Pons (tissue), 1 donor: ENCODE measurements at places on chromosomes 13 and 19.

DNA sequence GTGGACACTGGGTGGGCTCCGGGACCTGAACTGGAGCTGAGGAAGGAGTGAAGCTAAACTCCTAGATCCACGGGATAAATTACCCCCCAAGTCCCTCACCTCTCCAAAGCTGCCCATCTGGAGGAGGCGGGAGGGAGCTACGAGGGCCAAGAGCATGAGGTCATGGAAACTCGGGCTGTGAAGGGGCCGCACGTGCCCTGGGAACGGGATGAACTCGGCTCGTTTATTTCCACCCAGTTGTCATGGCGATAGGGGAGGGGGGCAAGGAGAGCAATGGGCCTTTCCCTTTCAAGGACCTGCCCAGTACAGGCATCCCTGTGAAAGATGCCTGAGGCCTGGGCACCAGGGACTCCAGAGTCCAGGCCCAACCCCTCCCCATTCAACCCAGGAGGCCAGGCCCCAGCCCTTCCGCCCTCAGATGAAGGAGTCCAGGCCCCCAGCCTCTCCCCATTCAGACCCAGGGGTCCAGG is 3.8 kb downstream of the PPP1R12C start:
- peak; percentile 30 for DNase-seq

GRCh38 chr19:1280636-1281568 is 4.8 kb upstream of the EFNA2 start:
- no peak for DNase-seq

- DNase-seq, result no peak
These were observed 67.3 kb upstream of the SPRY2 start for GRCh38 chr13:80408270-80408669.

GRCh38 chr13:48402325-48402932 is 10.5 kb downstream of the LPAR6 start:
- no peak for DNase-seq

GRCh38 chr13:101747039-101747438 is 294.6 kb downstream of the ITGBL1 start:
- no peak for DNase-seq

GRCh38 chr13:67966065-67966464 is 735.9 kb upstream of the PCDH9 start:
- no peak for DNase-seq

- DNase-seq, result no peak
These were observed 5.5 kb upstream of the ZNF580 start for GRCh38 chr19:55635334-55635717.

DNA sequence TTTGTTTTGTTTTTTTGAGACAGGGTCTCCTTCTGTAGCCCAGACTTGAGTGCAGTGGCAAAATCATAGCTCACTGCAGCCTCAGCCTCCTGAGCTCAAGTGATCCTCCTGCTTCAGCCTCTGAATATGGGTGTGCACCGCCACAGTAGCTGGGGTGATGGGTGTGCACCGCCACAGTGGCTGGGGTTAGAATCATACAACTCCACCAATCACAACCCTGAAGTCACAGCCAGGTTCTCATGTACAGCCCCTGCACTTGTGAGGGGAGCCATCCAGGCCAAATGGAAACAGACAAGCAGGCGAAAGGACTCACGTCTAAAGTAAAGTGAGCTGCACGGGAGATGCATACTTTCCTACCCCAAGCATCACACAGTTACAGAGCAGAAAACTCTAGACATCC is 63.1 kb upstream of the RANBP3 start:
- DNase-seq, result no peak

GRCh38 chr13:59409211-59409610 is 754.5 kb downstream of the DIAPH3 start:
- DNase-seq, result peak; percentile 38

GRCh38 chr13:19960653-19960976 is 2.1 kb downstream of the ZMYM2 start:
- peak; percentile 31 for DNase-seq

DNA sequence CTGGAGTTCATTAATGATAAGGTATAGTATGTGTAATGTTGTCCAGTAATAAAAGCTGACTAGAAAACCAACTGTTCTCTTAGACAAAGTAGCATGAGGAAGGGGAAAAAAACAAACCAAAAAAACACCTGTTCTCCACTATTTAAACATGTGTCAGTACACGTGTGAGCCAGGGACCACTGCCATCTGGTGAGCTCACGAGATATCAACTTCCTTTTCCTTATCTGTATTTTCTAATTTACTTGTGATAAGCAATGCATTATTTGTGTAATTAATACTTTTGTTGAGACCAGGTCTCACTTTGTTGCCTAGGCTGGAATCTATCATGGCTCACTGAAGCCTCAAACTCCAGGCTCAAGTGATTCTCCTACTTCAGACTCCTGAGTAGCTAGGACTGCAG is 4.3 kb upstream of the SIX5 start:
- DNase-seq, result no peak

GRCh38 chr13:44393391-44393790 is 19.8 kb downstream of the SERP2 start:
- no peak for DNase-seq

DNA sequence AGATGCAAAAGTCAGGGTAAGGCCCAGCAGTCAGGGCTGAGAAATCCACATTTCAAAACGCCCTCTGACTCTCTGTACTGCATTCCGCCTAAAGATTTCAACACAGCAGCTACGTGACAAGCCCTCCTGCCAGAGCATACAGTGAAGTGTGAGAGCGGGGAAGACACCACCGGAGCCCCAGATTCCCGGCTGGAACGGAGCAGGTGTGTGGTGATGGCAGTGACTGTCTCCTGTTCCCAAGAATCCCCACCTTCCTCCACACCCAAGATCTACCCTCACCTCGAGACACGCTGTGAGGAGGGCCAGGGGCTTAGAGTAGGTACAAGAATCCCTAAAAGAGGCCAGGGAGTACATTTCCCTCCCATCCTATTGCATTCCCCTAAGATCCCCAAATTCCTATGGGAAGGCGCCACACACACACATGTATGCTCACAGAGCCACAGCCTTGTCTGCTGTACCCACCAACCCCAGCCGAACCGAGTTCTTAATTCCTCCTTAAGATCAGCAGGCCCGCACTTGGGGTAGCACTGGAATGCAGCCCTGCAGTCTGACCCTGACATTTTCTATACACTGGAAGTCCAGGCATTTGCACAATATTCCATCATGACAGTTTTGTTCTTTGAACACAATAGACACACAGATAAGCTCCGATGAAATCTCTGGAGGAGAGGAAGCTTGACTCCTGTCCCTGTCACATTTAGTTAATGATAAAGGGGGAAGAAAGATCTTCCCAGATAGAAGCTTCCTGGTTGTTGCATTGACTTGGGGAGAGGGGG is 102.9 kb downstream of the FOXO1 start:
- DNase-seq, result no peak

- DNase-seq, result peak; percentile 62
These were observed 730.8 kb downstream of the EFNB2 start for GRCh38 chr13:105804561-105805190.

DNA sequence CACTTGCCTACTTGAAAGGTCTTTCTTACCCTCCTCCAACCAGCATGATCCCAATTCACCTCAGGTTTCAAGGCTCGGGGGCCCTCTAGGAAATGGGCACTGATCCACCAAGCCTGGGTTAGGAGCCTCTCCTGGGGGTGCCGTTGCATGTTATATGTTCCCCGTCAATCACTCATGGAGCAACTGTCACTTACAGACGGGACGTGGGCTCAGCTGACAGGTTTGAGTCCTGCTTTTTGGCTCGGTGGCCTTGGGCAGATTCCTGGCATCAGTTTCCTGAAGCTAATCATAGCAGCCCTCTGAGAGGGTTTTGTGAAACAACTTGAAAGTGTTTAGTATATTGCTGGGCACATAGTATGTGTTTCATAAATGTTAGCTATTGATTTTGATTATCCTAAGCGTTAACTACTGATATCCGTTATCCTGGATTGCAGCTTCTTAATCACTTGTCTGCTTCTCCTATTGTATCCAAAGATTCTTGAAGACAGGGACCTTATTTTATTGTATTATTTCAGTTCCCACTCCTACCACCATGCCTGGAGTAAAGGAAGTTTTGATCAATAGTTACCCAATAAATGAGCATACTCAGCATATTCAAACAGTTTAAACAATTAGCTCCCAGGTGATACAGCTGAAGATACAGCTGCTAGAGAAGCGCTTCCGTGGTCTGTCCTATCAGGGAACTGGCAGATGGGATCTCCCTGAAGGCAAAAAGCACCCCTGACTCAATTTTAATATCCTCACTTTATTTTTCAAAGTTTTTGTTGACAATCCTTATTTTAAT is 57.9 kb downstream of the RFC3 start:
- no peak for DNase-seq

GRCh38 chr13:90008707-90009149 is 1338.8 kb upstream of the MIR17HG start:
- DNase-seq, result no peak

DNA sequence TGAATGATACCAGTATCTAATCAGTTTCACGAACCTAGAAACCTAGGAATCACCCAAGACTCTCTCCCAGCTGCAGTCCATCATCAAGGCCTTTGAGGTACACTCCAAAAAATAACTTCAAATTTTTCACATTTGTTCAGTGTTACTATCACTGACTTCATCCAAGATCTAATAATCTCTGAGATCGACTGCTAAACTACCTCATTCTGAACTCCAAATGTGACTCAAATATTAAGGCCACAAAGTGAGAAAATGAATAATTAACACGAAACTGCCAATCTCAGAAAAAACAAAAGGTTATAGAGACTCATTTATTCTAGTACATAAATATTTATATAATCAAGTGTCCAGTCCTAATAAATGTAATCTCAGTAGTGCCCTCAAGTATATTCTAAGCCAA is 430.3 kb upstream of the ATXN8OS start:
- DNase-seq, result no peak

DNA sequence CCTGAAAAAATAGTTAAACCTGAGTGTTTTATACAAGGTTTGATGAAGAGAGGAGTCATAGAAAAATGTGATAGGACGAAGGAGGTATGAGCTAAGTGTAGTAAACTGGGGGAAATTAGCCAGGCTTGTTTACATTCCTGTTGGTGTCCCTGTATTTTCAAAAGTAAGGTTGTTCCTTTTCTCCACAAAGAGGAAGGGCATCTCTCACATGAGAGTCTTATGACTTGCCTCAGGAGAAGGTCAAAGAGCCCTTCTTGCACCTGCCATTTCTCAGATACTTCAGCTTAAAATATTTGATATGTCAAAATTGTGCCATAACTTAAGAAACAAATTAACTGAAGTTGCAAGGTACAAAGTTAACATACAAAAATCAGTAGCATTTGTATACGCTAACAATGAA is 3.6 kb upstream of the N4BP2L2 start:
- no peak for DNase-seq

DNA sequence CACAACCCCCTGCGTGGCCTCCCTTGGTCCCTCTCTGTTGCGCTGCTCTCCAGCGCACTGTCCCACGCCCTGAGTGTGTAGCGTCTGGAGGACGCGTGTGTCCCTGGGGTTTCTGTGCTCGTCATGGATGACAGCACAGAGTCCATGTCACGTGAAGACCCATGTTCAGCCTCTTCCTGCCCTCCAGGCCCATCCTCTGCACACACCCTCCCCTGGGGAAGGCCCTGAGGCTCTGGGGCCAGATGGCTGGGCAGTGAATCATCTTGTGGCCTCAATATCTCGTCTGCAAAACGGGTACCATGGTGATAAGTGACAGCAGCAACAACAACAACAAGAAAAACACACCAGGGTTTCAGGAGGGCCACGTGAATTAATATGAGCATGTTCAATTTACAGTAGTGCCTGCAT is 71.5 kb upstream of the ARHGEF7 start:
- no peak for DNase-seq

- DNase-seq, result no peak
These were observed 92.7 kb downstream of the ZNF737 start for GRCh38 chr19:20472854-20473253.

DNA sequence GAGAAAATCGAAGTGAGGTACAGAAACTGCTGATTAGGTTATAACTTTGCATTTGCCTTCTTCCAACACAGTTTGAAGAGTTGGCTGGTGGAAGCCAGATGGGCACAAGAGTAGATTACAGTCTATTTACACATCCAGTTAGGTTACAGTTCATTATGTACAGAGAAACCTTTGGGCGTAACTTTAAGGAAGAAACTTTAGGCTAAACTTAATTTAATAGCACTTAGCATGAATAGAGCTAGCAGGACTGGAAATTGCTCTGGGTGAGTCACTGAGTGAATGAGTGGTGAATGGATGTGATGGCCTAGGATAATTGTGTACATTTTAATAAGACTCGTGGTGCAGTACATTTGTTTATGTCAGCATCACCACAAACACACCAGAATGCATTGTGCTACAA is 62.9 kb upstream of the KLHL1 start:
- no peak for DNase-seq

- no peak for DNase-seq
These were observed 92.9 kb upstream of the SGCG start for GRCh38 chr13:23087880-23088279.

DNA sequence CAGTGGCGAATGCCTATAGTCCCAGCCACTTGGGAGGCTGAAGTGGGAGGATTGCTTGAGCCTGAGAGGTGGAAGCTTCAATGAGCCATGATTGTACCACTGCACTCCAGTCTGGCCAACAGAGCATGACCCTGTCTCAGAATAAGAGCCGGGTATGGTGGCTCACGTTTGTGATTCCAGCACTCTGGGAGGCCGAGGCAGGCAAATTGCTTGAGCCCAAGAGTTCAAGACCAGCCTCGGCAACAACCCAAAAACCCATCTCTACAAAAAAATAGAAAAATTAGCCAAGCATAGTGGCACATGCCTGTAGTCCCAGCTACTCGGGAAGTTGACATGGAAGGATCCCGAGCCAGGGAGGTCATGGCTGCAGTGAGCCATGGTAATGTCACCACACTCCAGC is 5.3 kb upstream of the NECTIN2 start:
- DNase-seq, result no peak

- no peak for DNase-seq
These were observed 7.4 kb upstream of the ESD start for GRCh38 chr13:46804391-46804815.

GRCh38 chr19:11191273-11191755 is 6.0 kb downstream of the KANK2 start:
- DNase-seq, result no peak

DNA sequence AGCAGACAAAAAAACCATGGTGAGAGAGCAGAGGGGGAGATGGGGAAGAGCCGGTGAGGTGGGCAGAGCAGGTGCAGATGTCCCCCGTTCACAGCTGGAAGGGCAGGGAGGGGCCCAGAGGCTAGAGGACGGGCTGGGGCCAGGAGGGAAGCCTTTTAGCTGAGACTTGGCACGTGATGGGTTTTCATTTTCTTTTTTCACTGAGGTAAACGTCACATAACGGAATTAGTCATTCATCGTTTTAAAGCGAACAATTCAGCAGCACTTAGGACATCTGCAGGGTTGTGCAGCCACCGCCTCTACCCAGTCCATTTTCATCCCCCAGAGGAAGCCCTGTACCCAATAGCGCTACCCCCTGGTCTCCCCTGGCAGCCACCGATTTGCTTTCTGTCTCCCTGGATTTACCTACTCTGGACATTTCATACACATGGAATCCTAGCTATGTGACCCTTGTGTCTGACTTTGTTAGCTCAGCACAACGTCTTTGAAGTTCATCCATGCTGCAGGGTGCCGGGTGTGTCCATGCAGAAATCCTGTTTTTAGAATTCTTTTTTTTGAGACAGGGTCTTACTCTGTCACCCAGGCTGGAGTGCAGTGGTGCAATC is 16.0 kb upstream of the EMC10 start:
- no peak for DNase-seq
